ENCODE measurements at places on chromosomes 6 and 20.

DNA sequence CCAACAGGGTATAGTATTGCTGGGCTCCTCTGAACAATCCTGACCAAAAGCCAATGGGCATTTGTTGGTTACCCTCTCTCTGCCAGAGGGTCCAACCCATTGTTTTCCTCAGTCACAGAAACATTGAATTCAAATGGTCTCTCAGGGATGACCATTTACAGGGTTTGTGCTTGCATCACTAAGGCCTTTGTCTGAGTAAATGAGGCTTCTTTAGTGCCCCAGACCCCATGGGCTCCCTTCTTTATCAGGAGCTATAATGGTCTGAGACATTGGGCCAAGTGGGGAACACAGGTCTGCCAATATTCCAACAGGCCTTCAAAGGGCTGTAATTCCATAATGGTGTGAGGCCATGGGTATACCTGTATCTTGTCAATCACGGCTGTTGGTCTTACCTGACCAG, 27.1 kb downstream of the GSTA2 start:
- DNase-seq = no peak

GRCh38 chr6:108531332-108531731, 29.4 kb upstream of the FOXO3 start:
- DNase-seq = no peak

DNA sequence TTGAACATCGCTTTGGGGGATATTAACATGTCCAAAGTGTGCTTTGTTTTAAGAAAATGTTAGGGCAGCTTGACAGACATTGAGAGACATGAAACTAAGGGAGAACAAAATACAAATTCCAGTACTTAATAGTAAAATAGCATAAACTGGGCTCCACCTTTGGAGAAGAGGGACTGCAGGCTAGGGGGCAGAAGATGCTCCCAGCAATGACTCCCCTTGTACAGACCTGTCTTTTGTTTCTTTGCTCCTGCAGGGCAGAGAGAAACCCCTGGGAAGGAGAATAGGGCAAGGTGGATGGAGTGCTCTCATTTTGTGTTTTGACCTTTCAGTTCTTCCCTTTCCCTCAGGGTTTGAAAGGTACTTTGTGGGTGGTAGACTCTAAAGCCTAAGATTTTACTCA, 115.6 kb upstream of the PLCB4 start:
- no peak for DNase-seq

DNA sequence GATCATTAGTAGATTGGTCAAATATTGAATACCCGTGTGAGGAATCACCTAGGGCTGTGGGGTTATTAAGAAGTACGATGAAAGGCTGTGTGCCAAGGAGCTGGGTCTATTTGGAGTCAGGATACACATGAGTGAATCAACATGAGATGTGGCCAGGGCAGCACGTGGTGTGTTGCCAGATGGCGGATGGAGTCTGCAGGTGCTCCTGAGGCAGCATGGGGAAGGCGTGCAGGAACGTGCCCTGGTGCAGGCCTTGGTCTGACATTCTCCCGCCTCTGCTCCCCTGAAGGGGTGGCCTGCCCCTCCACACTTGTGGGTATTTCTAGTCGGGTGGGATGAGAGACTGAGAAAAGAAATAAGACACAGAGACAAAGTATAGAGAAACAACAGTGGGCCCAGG, 39.0 kb upstream of the SLC22A1 start:
- DNase-seq = no peak

GRCh38 chr20:59580146-59580946, 24.0 kb upstream of the PHACTR3 start:
- DNase-seq = no peak

DNA sequence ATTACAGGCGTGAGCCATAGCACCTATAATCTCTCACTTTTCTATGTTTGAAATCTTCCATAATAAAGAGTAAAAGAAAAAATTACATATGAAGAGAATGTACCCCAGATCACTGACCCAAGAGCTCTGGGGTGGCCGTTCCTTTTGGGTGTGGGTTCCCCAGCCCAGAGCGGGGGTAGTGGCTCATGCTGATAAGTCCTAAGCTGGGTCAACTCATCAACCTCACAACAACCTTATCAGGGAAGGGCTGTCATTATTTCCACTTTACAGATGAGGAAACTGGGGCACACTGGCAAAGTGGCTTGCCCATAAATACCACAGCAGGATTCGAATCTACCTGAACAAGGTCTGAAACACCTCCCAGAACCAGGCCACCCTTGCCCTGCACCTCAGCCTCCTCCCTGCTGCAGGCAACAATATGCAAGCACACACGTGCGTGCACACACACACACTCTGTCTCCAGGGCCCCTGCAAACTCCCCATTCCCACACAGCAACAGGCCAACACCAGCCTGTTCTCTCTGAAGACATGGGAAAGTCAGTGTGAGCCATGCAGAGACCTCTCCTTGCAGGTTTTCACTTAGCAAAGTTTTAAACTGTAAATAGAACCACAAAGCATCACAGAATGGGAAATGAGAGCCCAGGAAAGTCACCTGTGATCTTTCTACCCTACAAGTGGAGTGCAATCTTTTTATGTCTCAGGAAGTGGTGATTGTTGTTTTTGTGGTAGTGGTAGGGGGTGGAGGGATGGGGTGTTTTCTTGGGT, 27.7 kb downstream of the BFSP1 start:
- DNase-seq = no peak

- no peak for DNase-seq
Measured at GRCh38 chr6:96410467-96410866, 111.1 kb upstream of the UFL1 start.

DNA sequence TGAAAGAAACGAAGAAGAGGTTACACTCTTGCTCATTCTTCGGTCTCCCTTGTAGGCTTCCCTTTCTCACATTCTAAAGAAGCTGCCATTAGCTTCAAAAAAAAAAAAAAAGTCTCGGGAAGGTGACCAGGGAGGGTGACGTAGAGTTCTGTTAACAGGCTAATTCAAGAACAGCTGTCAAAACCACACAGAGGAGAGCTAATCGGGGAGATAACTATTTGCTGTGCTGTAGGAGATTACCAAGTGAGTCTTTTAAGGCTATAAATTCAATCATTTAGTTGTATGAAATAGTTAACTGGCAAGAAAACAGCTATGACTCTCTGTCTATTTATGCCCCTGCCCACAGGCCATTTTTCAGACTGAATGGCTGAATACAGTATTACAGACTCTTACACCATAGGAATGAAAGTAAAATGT, 256.8 kb downstream of the SYNE1 start:
- no peak for DNase-seq

DNA sequence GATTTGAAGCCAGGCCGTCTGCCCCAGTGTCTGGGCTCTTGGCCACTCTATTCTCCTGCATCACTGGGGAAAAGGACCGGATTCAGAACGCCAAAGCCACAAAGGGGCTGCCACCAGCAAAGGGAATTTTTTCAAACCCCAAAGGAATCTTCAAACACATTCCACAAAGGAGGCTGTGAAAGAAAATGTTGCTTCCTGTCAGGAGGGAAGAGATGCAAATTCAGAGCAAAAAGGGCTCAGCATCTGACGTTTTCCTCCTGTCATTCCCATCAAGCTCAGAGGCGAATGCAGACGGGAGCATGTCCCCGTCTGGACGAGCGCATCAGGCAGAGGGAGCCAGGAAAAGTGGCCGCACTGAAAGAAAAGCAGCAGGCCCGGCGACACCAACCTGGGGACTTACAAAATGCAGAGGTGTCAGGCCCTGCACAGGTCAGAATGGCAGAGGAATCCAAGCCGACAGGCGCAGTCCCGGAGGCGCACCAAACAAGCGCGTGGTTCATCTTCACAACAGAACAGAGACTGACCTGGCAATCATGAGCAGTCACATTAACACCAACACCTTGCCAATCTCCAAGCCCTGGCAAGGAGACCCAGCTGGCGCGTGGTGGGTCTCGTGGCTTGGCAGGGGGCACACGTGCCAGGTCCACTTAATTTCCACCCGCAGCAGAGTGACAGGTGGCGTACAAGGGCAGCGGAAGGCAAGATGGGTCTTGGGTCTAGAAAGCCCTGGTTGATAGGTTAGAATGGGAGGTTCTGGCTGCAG, 62.8 kb downstream of the GRM4 start:
- DNase-seq = no peak

GRCh38 chr6:124961777-124962638, at the start of gene RNF217:
TSS of gene RNF217 (plus strand) at chr6:124962437. CDS start at chr6:124962545, 108 bp downstream.
- DNase-seq = no peak

DNA sequence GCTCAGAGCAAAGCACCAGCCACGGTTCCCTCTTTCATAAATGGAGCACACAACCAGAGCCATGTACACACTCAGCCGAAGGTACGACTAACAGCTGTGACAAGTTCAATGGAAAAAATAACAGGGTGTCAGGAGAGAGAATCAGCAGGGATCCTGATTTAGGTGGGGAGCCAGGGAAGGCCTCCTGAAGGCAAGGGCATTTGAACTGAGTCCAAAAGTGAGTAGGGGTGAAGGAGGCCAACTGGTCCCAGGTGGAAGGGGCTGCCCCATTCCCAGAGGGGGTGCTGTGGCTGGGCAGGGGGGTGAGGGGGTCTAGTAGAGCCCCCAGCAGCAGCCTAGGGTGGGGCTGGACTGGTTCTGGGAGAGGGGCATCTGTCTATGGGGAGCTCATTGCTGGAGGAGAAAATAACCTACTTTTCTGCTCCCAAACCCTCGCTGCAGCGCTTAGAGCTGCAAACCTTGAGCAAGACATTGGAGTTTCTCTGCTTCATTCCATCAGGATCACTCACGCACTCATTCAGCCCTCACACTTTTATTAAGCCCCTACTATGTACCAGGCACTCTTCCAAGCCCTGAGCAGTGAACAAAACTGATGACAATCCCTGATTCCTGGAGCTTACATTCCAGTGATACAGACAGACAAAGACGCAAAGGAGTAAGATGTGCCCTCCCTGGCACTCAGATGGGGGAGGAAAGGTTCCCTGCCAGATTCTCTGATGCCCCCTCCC, 113.5 kb downstream of the TOX2 start:
- no peak for DNase-seq

- no peak for DNase-seq
Measured at GRCh38 chr6:42440778-42441696, 10.7 kb downstream of the TRERF1 start.

DNA sequence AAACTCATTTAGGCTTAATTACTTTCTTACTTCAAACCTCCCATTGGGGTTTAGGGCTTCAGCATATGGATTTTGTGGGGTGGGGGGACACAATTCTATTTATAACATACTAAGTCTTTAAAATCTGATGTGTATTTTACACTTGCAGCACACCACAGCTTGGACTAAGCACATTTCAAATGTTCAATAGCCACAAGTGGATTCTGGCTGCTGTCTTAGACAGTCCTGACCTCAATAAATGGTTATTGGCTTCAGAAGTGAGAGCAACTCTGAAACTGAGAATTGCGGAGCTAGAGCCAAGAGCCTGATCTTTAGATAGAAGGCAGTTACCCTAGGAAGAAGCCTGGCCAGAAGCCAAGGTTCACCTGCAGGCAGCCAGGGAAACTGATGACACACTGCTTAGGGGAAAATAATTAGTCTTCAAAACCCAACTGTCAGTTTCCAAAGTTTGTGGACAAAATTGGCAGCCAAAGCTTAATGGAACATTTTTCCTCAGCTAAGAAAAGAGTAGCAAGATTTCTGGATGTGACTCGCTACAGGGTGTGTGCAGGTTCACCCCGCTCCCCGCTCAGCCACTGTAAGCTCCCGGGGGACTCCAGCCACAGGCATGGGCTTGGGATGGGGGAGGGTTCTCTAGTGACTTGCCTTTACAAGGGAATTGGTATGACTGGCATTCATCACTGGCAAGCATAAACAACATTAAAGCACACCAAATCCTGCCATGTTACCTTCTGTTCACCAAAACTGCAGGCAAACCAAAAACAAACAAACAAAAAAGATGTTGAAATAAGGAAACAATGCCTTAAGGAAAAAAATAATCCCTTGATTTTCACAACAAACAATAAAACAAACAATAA, 219.8 kb downstream of the TFAP2A start:
- no peak for DNase-seq

DNA sequence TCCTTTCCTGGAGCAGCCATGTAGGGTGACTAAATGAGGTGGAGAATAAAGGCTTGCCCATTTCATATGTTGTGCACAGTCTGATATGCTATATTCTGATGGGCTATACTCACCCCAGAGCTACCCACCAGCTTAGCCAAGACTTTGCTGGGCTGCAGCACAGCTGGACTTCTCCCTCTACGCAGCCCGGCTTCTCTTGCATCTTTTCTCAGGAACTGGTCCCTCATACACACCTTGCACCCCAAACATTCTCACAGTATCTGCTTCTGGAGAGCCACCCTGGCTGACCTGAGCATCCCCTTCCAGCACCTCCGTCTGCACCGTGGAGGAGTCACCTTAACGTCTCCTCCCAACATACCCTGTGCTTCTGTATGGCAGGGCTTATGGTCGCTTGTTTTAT, 150.8 kb upstream of the PMEPA1 start:
- no peak for DNase-seq

DNA sequence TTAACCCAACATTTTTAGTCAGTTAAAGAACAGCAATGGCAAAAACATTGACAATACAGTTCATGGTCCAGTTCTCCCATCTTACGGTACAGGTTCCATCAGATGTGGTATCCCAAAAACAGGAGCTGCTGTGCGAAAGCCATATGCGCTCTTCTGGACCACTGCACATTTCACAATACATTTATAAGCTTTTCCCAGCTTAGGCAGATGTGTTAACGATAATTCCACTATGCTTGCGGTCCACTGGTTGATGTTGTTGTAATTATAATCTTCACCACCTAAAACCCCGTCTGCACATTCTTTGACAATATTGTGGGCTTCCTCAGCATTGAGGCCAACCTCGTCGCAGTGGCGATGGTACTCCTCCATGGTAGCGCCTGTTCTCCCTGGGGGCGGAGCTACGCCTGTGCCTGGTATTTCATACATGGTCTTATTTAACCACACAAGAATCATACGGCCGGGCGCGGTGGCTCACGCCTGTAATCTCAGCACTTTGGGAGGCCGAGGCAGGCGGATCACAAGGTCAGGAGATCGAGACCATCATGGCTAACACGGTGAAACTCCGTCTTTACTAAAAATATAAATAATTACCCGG, 52.0 kb downstream of the BFSP1 start:
- no peak for DNase-seq

GRCh38 chr6:43965628-43966373, 161.5 kb downstream of the MRPL14 start:
- no peak for DNase-seq

DNA sequence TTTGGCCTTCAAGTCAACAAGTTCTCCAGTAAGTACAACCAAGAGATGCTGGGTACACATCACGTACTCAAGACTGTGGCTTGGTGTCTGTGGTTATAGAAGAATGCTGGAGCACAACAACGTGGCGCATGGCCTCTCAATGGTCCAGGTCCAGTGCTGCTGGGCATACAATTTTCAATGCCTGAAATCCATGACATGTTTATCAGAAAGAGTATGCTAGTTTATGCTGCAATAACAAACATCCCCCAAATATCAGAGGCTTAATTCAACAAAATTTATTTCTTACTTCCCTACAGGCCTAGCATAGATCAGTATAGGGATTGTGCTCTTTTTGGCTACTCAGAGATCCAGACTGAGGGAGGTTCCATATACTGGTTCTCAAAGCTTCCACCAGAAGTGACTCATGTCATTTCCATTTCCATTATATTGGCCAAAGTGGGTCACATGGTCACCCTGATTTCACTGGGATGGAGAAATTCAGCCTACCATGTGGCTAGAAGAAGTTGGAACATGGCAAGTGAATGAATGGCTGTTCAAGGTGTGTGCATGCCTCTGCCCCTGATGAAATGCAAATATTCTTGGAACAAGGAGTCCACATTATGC, 33.3 kb upstream of the KIF16B start:
- DNase-seq = no peak

- DNase-seq = no peak
Measured at GRCh38 chr6:31114970-31115849, 610 bp downstream of the PSORS1C1 start.

- no peak for DNase-seq
Measured at GRCh38 chr6:21752054-21752811, 158.7 kb downstream of the SOX4 start.

GRCh38 chr6:31308050-31308844, 36.4 kb upstream of the HLA-C start:
- peak; percentile 32 for DNase-seq
